ENCODE measurements at places on chromosomes 7 and 10.

- no peak for DNase-seq
Observed at GRCh38 chr7:79923953-79924352, 210.7 kb upstream of the GNAI1 start.

GRCh38 chr10:24114556-24114955, 94.4 kb upstream of the KIAA1217 start:
- DNase-seq = no peak

DNA sequence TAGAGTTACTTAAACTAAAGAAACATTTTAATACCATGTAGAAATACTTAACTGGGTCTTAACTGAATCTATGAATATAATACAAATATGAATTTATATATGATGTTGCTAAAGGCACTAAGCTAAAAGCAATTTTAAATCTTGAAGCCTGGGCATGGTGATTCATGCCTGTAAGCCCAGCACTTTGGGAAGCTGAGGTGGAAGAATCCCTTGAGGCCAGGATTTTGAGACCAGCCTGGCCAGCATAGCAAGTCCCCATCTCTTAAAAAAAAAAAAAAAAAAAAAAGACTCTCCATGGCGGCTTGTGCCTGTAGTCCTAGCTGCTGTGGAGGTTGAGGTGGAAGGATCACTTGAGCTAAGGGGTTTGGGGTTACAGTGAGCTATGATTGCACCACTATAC, 95.3 kb downstream of the CCSER2 start:
- DNase-seq = no peak

GRCh38 chr7:35249537-35249907, 4.4 kb downstream of the TBX20 start:
- no peak for DNase-seq

DNA sequence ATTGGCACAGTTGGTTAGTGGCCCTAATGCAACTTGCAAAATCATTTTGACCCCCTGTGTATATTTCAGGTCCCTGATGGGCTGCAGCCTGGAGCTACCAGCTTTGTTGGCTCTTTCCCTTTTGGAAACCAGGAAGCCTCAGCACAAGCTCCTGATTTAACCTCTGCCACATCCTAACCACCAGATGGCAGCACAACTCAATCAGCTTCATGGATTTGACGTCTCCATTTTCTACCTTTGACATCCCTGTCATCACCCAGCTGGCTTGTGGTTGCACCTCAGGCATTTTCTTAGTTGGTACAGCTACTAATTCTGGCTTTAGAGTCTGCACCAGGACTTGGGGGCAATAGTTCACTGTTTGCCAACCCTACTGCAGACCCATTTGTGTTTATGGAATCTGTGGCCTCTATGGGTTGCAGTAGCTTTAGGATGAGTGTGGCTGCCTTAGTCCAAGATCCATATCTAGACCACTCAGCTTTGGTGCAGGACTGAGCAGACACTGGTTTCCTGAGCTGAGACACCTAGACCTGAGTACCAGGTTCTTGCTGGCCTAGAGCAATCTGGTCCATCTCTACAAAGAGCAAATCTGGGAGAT, 456.2 kb downstream of the REEP3 start:
- DNase-seq = no peak

- no peak for DNase-seq
Observed at GRCh38 chr10:56823849-56824248, 462.8 kb upstream of the ZWINT start.

DNA sequence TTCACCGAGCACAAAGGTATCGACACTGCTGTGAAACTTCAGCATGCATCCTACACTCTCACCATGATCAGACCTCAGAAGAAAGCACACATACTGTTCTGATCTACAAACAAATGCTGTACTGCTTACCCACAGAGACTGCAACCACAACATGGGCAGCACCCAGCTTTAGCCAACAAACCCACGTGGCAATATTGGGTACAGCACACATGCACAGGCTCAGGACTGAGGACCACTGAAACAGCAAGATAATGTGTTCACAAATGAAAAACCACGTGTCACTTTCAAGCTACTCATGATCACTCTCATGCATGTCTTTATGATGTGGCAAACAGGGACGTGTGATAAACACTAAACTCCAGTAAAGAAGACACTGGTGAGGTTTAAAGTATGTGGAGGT, 119.3 kb upstream of the PTN start:
- DNase-seq = no peak

DNA sequence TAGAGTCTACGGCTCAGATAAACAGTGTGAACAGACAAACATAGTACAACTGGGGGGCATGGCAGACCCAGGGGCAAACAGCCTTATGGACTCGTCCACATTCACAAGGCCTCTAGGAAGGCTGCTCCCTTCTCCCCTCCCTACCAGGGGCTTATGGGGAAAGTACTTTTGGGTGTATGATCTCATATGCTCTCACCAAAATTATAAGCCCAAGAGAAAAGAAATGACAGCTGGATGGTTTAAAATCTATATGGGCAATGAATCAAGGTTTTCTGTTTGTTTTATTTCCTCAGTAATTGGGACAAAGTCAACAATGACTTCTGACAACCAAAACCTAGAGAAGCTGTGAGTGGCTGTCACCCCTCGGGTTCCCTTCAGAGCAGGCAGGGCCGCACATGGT, 144.4 kb downstream of the PKD1L1 start:
- peak; percentile 74 for DNase-seq

DNA sequence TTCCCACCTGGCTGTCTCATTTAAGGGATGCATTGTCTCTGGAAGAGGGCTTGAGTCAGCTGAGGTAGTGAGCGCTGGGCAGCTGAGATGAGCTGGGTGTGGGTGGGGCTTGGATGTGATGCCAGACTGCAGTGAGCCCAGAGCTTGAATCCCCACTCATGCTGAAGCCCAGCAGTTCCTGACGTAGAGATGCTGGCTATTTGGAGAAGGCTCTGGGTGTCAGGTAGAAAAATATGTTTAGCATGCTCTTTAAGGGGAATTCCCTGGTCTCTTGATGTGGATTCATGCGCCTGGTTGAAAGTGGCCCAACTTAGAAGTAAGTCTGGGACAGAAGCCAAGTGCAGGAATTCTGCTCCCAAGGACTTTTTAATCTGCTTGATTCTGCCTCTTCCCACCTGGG, 241.5 kb upstream of the IGFBP3 start:
- DNase-seq = no peak
